GOT3 (cell line): ENCODE measurements at places on chromosomes 2 and 18.

- DNase-seq = no peak
Observed at GRCh38 chr2:233455006-233455405, 100.7 kb downstream of the DGKD start.

DNA sequence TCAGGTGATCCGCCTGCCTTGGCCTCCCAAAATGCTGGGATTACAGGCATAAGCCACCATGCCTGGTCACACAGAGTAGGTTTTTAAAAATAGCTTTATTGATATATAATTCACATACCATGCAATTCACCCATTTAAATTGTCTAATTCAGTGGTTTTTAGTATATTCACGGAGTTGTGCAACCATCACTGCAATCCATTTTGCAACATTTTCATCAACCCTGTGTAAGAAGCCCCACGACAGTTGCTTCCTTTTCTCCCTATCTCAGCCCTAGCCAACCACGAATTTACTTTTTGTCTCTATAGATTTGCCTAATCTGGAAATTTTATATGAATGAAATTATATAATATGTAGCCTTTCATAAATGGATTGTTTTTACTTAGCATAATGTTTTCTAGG, 266.4 kb downstream of the NAPG start:
- DNase-seq = no peak

DNA sequence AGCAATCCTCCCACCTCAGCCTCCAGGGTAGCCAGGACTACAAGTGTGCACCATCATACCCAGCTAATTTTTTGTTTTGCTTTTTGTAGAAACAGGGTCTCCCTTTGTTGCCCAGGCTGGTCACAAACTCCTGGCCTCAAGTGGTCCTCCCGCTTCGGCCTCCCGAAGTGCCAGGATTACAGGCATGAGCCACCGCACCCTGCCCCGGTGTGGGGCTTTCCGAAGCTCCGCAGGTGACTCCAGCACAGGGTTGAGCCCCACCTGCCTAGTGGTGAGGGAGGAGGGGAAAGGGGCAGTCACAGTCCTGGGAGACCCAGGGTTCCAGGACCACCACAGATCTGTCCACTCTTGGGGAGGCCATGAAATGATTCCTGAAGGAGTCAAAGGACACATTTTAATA, 5.2 kb downstream of the PRLH start:
- DNase-seq = no peak

DNA sequence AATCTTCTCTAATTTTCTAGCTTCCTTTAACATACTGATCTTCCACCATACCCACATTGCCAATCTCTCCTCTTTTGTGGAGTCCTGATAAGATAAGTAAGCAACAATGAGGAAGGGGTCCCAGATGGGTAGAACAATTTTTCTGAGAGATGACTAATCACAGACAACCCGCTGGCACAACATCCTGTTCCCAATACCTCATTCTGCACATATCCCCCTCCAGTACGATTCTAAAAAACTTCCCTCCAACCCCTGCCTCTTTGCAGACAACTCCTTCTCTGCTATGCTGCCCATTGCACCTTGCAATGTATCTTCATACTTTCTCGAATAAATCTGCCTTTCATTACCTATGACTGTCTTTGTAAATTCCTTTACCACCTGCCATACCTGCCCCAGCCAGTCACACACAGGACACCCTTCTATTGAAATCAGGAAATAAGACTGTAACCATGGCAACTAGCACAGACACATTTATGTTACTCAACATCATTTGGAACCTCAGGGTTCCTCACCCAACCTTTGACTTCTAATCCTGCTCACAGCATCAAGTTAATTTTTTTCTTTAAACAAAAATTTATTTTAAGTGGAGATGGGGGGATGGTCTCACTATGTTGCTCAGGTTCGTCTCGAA, 7.4 kb upstream of the EXOC6B start:
- DNase-seq = no peak

DNA sequence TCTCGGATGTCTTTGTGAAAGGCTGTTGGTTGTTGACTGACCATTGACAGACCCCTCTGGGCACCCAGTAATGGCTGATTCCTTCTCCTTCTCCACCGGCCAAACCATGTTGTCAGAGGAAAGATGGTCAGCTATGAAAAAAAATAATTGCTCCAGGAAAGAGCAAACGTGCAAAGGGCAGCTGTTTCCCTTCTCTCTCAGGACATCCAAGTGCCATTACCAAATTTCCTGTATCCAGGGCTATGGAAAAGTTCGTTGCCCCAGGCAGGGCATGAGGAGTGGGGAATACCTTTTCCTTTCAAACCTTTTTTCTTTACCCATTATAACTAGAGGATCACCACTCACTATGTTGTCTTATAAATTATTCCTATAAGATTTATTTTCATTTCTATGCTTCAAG, 321.5 kb upstream of the HNRNPA3 start:
- no peak for DNase-seq

DNA sequence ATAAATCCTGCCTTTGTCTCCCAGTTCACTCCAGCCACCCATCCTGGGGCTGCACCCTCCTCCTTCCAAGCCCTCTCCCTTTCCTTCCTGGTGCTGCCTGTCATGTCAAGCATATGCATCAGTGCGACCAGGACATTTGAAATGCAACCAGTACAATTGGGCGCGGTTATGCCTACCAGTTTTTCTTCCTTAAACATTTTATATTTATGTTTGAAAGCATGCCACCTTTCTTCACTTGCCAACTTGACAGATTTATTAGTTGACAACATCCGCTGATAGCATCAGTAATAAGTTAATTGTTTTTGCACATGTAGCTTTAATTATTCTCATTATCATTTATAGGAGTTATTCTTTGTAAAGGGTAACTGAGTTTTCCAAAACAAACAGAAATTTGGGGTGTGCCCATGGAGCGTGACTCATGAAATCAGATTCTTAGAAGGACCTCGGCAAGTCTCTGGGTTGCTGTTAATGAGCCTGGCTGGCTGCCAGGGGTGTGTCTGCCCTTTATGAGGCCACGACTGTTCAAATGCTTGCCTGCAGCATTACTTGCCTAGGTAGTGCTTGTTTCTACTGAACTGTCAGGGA, 32.8 kb upstream of the IL1B start:
- DNase-seq = no peak

DNA sequence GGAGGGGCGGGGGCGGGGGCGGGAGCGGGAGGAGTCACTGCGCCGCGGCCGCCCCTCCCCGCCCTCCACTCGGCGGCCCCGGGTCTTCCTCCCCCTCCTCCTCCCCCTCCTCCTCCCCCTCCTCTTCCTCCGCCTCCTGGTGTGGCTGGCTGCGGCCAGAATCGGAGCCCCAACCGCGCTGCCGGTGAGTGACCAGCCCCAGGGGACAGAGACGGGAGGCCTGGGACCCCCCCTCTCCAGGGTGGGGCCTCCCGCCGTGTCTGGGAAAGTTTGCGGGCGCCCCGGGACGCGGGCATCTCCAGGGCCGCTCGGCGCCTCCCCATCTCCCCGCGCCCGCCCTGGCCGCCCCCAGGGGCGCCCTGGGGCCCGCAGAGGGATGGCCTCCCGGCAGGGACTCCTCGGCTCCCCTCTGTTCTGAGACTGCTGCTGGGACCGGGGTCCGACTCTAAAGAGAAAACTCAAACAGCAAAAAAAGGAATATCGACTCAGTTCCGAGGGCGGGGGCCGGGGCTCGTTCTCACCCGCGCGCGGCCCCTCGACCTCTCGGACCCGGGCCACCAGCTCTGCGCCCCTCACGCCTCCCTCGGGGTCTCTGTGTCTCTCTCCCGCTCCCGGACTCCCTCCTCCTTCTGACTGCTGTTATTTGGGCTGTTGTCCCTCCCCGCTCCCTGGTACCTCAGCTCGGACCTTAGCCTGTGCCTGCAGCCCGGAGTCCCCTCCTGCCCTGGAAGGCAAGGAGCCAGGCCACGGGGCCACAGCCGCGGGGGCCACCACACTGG, at the start of gene STON1:
STON1 (plus strand) TSS at position 122 of the 779 bp plus-strand sequence. CDS start 50,480 bp downstream, outside the sequence.
- no peak for DNase-seq

DNA sequence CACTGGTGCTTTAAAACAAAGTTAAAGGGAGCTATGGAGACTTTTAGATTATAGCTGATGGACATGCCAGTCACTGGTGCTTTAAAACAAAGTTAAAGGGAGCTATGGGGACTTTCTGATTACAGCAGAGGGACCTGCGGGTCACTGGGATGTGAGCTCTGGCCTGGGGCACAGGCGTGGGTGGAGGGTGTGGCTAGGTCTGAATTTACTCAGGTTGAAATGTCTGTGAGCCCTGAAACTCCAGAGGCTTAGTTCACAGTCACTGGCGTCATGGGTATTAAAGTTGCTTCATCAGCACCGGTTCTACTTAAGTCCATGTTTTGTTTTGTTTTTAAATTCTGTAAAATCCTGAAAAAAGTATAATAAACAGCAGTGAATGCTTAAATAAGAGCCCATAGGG, 49.0 kb upstream of the TMEM18 start:
- no peak for DNase-seq

DNA sequence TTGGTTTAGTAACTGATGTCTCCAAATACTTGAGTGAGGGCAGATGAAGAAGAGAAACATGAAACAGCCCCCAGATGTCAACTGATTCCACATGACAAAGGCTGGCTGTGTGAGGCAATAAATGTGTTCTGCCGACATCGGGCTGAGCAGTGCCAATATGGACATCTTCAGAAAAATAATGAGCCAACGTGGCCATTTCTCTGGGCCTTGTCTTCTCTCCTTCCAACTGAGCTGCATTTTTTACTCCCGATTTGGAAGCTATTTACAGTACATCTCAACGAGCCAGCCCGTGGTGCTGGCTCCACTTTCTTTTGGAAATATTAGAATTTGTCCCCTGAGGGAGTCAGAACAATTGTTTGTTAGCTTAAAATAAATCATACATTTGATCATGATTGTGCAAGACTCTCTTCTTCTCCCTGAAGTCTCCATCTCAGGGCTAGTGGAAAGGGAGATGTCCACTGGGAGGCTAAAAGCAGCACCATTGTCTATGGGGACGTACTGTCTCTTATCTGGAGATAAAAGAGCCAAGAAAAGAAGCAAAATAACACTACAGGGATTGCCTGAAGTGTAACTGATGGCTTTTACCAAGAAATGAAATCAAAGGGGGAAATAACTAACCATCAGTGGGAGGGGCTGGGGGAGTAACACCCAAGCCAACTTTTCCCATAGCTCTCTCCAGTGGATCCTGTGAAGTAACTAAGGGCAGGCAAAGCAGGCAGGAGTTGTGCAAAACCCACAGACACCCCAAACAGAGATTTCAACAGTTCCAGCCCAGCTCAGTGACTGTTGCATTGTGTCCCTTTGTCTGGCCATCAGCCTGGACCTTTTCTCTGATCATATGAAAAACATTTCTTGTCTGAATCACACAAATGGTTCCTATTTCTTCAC, 114.8 kb downstream of the RDH14 start:
- DNase-seq = no peak

- no peak for DNase-seq
Observed at GRCh38 chr2:154198866-154199265, 327.1 kb downstream of the GALNT13 start.

DNA sequence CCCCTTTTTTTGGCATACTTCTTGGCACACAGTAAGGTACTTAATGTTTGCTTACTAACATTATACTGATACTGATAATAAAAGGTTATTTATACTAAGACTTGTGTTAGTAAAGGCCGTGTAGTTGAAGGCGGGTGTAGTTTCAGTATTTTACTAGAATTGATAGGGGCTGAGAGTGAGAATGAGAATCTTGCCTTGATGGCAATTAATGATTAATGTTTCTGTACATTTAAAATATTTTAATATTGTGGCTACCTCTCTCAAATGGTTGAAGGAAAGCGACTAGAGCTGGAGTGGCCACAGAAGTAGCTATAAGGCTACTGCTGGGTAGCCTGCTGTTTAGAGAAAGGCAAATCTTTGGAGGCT, 29.3 kb downstream of the PELI1 start:
- DNase-seq = no peak

DNA sequence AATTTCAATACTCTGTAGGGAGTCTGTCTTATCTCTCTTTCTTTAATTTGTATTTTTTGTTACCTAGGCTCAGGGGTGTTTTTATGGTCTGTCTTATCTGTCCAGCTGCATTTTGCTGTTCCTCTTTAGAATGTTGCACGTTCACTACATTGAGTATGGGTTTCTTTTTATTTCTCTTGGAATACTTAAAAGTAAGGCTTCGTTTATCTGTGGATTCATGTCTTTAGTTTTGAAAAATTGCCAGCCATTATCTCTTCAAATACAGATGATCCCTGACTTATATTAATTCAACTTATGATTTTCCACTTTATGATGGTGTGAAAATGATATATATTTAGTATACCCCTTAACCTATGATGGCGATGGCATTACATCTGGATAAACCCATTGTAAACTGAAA, 26.9 kb downstream of the CARF start:
- no peak for DNase-seq

DNA sequence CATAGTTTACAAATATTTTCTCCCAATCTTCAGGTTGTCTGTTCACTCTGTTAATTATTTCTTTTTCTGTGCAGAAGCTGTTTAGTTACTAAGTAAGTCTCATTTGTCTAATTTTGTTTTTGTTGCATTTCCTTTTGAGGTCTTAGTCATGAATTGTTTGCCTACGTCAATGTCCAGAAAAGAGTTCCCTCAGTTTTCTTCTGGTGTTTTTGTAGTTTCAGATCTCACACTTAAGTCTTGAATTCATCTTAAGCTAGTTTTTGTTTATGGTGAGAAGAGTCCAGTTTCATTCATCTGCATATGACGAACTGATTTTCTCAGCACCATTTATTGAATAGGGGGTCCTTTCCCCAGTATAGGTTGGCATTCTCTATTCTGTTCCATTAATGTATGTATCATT, 1252.2 kb upstream of the TMEFF2 start:
- DNase-seq = no peak

GRCh38 chr18:48158721-48159120, 228.3 kb upstream of the SMAD2 start:
- DNase-seq = no peak

DNA sequence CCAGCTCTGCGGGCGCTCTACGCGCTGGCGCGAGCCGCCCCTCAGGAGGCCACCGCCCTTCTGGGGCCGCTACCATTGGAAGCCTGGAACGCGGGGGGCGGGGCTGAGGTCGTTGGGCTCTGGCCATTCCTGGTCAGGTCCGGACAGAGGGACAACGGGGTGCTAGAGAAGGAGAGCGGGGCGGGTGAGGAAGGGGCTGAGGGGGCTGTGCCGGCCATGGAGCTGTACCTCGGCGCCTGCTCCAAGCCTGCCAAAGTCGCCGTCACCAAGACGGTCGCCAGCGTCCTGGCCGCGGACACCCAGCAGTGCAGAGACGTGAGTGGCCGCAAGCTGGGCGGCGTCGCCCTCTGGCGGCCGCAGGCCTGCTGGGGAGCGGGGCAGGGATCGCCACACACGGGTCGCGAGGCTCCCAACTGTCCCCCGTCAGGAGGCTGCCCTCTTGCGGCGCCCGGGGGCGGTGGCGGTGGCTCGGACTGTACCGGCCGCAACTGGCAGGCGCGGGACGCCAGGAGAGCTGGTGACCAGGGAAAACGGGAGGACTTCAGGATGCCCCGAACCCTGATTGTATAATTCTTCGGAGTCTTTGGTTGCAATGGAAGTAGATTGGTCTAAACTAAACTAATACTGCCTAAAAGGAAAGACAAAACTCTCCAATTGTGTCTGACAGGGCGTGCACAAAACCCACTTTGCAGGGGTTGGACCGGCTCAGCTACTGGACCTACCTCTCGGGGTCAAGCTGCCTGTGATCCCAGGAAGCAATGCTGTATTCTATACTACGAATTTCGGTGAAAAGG, at the start of gene FSIP2:
FSIP2 (plus strand) TSS at position 126 of the 794 bp plus-strand sequence; CDS start at position 217, 91 bp downstream.
- no peak for DNase-seq
